Activated CD4-positive, alpha-beta T cell treated with anti-CD3 and anti-CD28 coated beads, Interleukin-2, Interleukin-4, amounts not matched to agents 100 ng/mL and 50 ng/mL, durations not matched to agents 16 hours and 8 hours (primary cell): ENCODE measurements at places on chromosomes 7 and 10.

DNA sequence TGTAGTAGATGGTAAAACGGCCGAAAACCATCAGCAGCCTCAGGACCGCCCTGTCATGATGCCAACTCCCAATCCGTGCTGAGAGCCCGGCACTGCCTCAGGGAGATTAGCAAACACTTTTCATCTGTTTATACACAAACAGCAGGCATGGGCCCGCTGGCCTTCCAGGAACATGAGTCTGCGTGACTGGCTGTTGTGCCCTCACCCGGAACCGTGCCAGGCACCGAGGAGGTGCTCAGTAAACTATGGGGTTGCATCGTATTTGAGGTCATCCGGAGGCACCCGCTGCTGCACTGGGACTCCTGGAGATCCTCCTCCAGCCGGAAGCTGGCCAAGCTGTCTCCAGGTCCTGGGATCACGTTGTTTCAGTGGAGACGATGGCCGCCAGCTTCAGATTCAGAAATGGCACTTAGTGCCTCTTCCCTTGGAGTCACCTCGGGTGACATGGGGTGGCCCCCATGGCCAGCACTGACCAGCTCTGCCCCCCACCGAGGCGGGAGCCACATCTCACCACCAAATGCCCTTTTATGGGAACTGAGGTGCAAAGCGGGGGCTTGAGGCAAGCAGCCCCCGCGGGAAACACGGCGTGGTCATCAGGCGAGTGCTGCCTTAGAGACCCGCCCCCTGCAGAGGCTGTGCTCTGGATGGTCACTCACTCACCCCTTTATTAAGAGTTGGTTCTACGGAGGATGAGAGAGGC, 585.9 kb downstream of the PTPRN2 start:
- DNase-seq = no peak

DNA sequence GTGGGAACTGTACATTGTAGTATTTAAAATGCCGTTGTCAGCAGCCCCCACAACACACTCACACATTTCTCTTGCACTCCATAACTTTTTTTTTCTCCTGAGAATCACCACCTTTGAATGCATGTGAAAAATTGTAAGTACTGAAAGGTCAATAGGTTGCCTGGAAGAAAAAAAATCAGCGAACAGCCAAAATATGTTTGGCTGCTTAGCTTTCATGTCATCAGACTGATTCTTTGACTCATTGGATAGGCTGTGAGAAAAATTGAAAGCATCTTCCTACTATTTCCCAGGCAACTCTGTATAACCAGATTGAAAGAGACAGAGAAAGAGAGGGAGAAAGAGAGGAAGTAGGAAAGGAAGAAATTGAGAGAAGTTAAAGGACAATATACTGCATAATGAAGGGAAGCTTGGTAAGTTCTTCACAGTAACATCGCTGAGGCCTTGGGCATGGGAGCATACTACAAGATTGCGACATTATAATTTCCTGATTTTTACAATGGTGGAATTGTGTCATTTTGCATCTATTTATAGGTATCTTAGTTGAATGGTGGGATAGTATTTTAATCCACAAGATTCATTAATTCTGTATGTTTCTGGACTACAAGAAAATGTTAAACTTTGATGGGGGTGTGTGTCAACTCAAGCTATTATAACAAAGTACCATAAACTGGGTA, 249.3 kb upstream of the KCND2 start:
- no peak for DNase-seq

GRCh38 chr7:103686763-103687162, 240.8 kb upstream of the SLC26A5 start:
- DNase-seq = no peak

GRCh38 chr7:16719699-16720098, 33.9 kb upstream of the TSPAN13 start:
- DNase-seq = no peak

DNA sequence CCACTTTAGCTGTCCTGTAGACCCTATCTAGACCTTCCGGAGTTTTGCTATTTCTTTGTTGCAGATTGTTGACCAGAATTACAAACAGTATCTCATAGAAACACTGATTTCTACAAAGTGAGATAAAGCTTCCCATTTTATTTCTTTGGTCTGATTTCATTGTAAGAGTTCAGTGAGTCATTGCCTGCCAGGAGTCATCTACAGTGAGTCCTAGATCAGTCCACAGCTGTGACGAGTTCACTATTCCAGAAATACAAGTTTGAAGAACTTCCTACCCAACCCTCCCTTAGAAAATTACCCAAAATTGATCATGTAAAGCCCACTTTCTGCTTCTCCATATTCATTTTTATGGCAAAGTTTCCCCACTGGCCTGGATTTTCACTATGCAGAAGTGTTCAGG, 905.5 kb downstream of the CNTNAP2 start:
- DNase-seq = no peak
